ENCODE measurements at places on chromosomes 3 and 15.

- no peak for DNase-seq
Observed at GRCh38 chr15:78408961-78409360, 29.1 kb upstream of the IREB2 start.

DNA sequence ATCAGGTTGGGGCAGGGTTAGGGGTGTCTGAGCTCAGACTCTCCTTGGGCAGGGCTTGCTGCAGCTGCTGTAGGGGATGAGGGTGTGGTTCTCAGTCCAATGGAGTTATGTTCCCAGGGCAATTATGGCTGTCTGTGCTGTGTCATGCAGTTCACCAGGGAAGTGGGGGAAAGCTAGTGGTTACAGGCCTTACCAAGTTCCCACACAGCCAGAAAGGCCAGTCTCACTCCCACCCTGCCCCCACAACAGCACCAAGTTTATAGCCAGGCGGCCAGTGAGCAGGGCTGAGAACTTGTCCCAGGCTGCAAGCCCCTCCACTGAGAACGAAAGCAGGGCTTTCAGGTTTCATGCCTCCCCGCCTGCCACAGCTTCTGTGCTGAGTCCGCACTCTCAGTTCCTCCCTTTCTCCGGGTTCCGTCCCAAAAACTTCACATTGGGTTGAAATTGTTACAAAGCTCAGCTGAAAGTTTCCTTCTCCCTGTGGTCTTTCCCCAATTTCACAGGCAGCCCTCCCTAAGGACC is 19.6 kb upstream of the CPOX start:
- no peak for DNase-seq

GRCh38 chr15:62975515-62975914 is 67.0 kb upstream of the TPM1 start:
- no peak for DNase-seq

DNA sequence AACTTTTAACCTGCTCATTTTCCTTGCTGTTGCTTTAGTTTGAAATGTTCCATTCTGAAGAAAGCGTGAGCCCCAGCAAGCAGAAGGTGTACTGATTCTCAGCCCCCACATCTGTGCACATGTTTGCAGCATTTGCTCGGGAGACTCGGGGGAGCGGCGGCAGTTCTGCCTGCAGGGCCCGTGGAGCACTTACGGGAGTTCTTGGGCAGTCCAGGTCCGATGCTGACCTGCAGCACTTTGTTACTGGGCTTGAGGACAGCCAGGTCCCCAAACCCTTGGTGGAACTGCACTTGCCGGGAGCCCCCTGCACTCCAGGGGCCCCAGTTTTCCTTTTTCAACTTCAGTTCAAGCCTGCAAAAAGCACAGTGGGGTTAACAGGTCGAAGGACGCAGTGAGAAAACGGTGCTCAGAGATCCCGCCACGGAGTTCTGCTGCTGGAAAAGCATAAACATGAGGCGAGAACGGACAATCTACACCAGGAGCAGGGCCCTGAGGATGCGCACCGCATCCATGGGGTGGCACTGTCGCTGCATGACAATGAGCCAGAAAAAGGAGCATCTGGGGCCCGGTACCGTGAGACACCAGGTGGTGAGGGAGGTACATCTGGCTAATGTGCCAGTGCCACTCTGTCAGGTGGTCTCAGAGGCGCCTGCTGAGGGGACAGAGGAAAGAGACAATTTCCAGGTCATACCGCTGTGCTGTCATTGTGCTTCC is 45.6 kb upstream of the LDHAL6B start:
- DNase-seq: no peak

DNA sequence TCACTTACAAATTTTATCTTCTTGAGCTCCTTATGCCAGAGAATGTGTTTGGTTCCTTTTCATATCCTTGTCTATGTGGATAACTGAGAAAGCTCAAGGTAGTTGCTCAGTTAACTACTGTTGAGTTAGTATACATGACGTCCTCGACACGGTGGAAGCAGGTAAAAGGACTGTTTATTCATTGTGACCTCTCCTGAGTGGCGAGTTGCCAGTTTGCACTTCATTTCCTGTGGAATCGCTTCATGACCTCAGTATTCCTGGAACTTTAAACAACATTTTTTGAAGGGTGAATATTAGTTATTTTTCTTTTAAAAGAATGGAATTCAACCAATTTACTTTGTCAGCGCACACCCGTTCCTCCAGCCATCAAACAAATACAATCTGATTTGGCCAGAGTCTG is 1.2 kb upstream of the TPRG1 start:
- DNase-seq: no peak

DNA sequence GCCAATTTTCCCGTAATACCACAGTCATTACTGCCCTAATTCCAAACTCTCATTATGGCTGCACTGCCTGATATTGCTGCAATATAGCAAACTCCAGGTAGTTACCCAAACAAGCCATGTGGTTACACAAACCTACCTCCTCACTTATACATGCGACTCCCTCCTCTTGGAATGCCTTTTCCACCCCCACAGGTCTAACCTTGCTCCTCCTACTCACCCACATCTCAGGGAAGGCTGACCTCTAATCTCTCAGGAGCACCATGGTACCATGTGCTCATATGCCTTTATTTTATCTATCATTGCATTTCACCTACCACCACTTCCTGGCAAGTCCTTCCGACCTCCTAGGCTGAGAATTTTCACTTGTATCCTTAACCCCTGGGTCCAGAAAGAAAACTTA is 2.9 kb downstream of the RBPMS2 start:
- no peak for DNase-seq

- no peak for DNase-seq
Observed at GRCh38 chr15:69013726-69014406, 629 bp upstream of the NOX5 start.

DNA sequence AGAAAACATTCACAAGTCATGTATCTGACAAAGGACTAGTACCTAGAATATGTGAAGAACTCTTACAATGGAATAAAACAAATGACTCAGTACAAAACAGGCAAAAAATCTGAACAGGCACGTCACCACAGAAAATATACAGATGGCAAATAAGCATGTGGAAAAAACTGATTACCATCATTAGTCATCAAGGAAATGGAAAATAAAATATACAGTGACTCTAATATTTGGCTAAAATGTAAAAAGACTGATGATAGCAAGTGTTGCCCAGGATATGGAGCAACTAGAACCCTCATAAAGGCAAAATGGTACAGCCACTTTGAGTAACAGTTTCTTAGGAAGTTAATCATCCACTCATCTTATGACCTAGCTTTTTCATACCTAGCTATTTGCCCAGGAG is 95.8 kb upstream of the ABHD17C start:
- DNase-seq: no peak

DNA sequence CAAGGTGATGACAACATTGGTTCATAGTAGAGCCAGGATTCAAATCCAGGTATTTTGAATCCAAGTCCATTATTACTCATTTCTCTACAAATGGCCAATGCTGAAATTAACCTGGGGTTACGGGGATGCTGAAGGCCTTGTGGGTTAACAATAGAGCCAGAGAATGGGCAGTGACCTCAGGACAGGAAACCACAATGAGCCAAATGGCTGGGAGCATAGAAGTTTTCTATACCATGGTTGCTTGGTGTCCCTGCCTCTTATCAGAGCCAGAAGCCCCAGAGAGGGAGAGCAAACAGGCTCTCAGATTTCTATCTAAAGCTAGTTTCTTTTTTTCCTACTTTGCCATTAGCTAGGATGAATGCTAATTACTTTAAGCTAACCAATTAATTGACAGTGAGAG is 82.3 kb downstream of the TNIK start:
- no peak for DNase-seq

DNA sequence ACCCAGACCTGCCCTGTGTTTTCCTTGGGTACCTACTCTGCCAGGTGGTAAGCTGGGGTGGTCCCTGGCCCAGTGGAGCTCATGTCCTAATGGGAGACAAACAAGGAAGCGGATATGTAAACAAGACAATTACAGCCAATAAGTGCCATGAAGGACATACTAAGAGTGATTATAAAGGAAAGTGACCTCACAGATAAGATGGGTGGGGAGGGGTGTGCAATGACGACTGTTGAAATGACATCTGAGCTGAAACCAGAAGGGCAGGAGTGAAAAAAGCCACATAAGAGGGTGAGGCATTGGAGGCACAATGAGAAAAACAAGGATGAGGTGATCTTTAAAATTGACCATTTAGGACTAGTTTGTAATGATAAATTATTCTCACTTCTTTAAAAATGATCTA is 336.2 kb upstream of the IL12A start:
- no peak for DNase-seq

DNA sequence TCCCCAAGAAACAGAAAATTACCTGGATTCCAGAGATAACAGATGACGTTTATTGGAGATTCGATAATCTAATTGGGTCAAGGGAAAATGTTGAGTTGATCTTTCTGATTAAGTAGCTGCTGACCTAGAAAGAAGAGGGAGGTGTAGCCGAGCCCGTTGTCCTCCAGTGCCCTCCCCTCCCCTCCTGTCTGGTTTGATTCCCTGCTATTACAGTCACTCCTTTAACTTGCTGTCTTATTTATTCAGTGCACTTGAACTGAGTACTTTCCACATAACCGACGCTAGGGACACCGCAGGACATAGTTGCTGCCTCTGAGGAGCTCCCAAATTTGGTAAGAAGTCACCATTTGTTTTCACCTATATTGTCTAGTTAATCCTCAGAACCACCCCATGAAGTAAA is 103.7 kb downstream of the AQP9 start:
- DNase-seq: no peak

GRCh38 chr3:50572801-50573371 is 3.6 kb downstream of the HEMK1 start:
- no peak for DNase-seq

- DNase-seq: no peak
Observed at GRCh38 chr3:87203809-87204208, 23.3 kb upstream of the CHMP2B start.

GRCh38 chr3:39325236-39325635 is 4.3 kb upstream of the CCR8 start:
- no peak for DNase-seq

GRCh38 chr3:37551857-37552256 is 309.8 kb upstream of the CTDSPL start:
- no peak for DNase-seq

GRCh38 chr3:99506-99905 is 97.1 kb upstream of the CHL1 start:
- no peak for DNase-seq

GRCh38 chr3:157368171-157368570 is 68.5 kb upstream of the PTX3 start:
- DNase-seq: no peak

- no peak for DNase-seq
Observed at GRCh38 chr3:154421083-154421482, 8.9 kb downstream of the GPR149 start.

GRCh38 chr3:143856252-143856970 is 8.1 kb upstream of the SLC9A9 start:
- no peak for DNase-seq

DNA sequence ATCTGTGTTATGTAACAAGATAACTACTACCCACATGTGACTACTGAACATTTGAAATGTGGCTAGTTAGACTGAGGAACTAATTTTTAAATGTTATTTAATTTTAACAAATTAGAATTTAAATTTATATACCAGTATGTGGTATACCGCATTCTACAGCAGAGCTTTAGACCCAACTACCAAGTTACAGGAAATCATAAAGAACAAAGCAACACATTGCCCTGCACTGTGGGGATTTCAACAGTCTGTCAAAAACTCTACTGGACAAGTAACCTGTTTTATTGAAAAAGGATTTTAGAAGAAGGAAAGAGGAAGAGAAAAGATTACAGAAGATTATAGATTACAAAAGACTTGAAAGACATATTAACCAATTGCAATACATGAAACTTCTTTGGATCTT is 64.9 kb downstream of the DPH6 start:
- DNase-seq: no peak

DNA sequence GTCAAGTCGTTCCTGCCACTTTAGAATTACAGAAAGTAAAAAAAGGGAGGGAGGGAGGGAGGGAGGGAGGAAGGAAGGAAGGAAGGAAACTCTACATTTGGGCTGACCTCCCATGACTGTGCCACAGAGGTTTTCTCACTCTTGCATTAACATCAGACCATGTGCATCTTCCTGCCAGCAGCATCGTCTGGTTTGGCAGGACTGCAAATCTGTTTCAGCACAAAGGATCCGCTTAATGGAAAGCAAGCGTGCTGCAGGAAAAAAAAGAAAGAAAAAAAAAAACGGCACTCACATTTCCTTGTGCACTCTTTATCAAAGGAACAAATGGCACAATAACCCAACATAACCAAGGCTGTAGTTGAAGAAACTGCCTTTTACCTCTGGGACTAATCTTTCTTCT is 148.8 kb upstream of the HES1 start:
- DNase-seq: no peak

GRCh38 chr3:170762064-170762463 is 107.9 kb downstream of the RPL22L1 start:
- DNase-seq: no peak

GRCh38 chr3:12345141-12345561 is 56.3 kb downstream of the PPARG start:
- no peak for DNase-seq

GRCh38 chr3:147341727-147342126 is 64.6 kb downstream of the ZIC4 start:
- no peak for DNase-seq

GRCh38 chr15:85007741-85008397 is 26.2 kb downstream of the PDE8A start:
- no peak for DNase-seq

- DNase-seq: no peak
Observed at GRCh38 chr3:57815036-57815435, 58.9 kb downstream of the SLMAP start.

DNA sequence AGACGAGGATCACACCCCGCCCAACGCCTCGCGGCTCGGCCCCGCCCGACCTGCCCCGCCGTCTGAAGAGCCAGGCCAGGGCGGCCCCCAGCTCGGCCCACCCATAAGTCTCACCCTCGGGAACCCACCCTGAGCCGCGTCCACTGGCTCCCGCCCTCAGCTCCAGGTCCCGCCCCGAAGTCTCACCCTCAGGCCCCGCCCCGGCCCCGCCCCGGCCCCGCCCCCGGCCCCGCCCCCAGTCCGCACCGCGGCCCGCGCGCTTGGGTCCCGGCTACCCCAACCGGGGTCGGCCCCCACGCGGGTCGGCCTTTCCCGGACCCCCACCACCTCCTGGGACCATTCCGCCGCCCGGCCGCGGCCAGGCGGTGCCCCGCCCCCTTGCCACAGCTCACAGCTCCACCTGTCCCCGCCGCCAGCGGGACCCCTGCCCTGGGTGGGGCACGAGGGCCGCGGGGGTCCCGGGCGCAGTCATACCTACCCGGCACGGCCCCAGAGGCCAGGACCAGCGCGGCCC is 489 bp downstream of the CSPG5 start:
- no peak for DNase-seq

DNA sequence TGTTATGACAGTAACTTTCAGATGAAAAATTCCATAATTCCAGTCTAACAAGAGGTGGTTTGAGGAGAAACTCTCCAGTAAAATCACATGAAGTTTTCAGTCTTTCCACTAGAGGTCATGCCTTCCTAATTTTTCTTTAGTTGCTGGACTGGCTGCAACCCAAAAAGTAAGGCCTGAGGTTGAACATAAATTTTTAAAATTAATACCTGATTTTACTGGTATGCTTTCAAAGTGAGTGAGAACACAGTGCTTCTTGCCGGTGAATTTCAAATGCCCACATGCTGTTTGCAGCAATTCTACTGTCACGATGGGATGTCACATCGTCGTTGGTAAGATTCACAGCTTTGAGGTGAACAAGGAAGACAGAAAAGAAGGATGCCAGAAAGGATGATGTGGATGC is 89.0 kb upstream of the FGF12 start:
- peak; percentile 40 for DNase-seq

- DNase-seq: no peak
Observed at GRCh38 chr15:25773248-25773647, 89.9 kb downstream of the ATP10A start.

All from AG09309 (cell line).